Renal cortex interstitium (tissue), 15 donors: ENCODE measurements at places on chromosomes 7 and 10.

GRCh38 chr7:30886608-30887011, 25.0 kb upstream of the AQP1 start:
- no peak for DNase-seq

GRCh38 chr7:90595342-90595800, 750 bp upstream of the CDK14 start:
- DNase-seq = no peak

DNA sequence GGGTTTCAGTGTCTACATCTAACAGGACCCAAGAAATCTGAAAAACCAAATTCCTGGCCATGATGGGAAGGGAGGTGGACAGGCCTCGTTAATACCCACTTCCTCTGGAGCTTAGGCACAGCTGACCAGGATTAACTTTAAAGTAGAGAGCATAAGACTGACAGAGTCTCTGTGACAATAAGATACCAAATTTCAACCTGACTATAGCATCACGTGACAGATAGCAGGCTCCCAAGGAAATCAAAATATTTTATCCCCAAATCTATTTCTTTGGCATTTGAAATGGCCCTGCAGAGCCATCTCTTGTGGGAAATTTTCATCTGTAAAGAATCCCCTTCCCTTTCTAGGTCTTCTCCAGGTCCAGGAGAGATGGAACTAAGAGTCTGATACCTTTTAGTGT, 258.3 kb downstream of the TCERG1L start:
- no peak for DNase-seq

GRCh38 chr7:92161271-92161670, 17.7 kb downstream of the LRRD1 start:
- DNase-seq = no peak

- no peak for DNase-seq
Observed at GRCh38 chr7:23175938-23176337, 5.9 kb upstream of the NUP42 start.

DNA sequence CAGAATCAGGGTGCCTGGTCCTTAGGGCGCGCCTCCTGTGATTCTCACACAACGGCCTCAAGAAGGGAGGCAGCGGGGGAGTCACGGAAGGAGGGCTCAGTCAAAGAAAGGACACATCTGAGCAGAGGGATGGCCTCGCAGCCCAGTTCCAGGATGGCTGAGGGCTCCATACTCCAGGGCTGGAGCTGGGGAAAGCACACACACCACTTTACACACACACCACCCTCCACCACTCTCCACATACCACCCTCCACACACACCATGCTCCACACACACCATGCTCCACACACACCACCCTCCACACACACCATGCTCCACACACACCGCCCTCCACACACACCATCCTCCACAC, 22.2 kb downstream of the PRKAG2 start:
- DNase-seq = no peak
